ENCODE measurements at places on chromosomes 7 and 10.

GRCh38 chr7:42237811-42238541 is 967 bp upstream of the GLI3 start:
- DNase-seq = no peak

- DNase-seq = no peak
Observed at GRCh38 chr7:45898222-45898621, 9.9 kb downstream of the IGFBP1 start.

DNA sequence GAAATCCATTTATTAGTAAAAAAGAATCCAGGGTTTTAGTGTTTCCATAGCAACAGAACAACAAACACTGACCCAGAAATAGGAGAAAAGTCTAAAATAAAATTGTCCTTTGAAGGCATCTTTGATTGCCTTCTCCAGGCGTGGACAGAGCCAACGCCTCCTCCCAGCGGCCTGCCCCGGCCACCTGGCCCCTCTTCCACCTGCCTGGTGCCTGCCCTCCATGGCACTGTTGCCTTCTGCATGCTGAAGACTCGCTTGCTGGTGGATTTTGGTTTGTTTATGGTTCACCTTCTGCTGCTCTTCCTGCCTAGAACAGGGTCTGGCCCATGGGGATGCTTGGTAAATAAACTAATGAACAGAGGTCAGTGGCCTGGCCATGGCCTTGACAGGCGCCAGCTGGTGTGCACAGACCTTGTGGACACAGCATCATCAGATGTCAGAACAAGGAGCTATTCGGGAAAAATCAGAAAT is 107.4 kb downstream of the DYNC2I1 start:
- no peak for DNase-seq

- DNase-seq = no peak
Observed at GRCh38 chr7:132009778-132010177, 453.4 kb upstream of the PODXL start.

DNA sequence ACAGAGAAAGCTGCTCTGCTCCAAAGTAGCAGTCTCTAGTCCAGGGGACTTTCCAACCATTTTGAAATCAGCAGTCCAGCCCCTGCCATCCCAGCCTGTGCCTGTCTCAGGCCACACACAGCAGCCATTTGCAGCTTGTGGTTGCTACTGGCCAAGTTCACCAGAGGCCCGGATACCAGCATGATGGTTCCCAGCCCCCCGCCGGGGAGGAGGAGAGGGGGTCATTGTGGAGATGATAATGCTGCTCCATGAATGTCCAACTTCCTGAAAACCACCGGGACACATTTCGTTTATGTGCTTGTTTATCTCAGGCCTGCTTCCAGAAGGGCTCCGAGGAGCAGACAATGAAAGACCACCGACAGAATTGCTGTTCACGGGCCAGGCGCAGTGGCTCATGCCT is 160.0 kb downstream of the UBE2H start:
- no peak for DNase-seq

GRCh38 chr7:70630818-70631457 is 501.0 kb upstream of the GALNT17 start:
- no peak for DNase-seq

DNA sequence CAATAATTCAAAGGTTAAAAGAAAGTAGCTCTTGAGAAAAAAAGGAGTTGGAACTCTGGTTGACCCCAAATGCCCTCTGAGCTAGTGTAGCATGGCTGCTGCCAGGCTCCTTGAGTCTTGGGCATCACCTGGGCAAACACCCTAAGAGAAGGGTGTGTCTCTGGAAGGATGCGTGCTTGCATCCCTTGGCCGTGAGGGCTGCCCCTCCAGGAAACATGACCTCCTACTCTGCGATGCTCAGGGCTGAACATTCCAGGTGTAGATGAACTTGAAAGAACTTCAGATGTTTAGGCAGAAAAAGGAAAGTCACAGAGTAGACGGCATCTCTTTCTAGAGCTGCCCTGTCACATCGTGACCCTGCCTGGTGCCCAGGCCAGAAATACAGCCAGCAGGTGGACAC is 189.4 kb upstream of the TCERG1L start:
- no peak for DNase-seq

DNA sequence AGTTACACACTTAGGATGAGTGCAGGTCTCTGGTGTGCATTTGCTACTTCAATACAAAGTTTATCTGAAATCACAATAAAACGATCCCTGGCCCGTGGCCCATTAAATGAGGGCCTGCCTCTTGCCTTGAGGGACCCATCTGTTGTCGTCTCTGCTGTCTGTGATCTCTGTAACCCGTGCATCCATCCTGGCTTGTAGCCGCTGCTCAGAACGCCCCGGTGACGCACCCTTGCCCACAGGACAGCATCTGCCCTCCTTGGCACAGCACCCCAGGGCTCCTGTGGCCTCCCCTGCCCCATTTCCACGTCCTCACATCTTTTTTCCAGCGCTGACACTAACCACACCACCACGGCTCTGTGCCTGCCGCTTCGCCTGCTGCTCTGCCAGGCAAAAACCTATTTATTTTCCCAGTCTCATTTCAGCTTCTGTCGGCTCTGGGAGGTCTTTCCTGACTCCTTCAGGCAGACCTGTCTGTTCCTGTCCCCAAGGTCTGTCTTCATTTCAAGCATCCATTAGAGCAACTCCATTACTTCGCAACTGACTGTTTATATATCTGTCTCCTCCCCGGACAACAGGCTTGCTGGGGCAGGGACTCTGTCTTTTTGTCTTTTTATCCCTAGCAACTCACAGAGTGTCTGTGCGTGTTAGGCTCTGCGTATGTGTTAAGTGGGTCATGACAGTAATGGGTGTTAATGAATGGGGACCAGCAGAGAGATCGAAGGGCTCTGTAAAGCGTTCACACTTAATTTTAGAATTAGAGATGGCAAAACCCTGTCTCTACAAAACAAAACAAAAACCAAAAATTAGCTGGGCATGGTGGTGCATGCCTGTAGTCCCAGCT is 16.4 kb downstream of the CARD11 start:
- no peak for DNase-seq

GRCh38 chr7:121084748-121085336 is 96.3 kb downstream of the CPED1 start:
- DNase-seq = no peak
